ENCODE measurements at places on chromosomes 5 and 9.

- no peak for DNase-seq
Measured at GRCh38 chr9:4333787-4334186, 33.9 kb upstream of the GLIS3 start.

DNA sequence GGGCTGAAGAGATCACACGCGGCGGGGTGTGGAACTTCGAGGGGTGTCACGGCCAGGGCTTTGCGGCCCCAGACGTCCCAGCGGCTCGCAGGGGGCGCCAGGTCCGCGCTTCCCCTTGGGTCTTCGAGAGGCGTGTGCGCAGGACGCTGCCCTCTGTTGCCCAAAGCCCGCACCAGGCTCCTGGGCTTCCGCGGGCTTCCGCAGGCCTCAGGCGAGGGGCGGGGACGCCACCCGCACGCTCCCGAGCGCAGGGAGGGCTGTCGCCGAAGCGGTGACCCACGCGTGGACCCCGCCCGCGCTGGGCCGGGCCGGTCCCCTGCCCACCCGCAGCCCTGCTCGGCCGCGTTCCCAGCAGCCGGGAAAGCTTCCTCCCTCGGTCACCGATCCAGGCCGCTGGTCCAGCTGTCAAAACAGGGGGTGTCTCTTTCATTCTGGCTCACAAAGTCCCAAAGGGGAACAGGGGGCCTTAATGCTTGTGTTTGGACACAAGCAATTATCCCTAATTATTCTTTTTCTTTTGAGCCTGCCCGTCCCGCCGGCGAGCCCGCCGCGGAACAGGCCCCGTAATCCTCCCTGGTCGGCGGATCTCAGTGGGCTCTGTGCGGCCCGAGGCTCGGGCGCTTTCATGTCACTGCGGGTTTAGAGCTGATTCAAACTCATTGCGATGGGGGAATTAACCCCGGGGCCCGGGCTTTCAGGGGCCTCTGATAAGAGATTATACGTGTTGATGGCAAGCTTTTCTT is 60.6 kb downstream of the TMEM174 start:
- DNase-seq, result no peak

- DNase-seq, result no peak
Measured at GRCh38 chr9:134764473-134765269, 115.9 kb upstream of the FCN2 start.

- no peak for DNase-seq
Measured at GRCh38 chr9:83247732-83248131, 184.8 kb upstream of the RASEF start.

DNA sequence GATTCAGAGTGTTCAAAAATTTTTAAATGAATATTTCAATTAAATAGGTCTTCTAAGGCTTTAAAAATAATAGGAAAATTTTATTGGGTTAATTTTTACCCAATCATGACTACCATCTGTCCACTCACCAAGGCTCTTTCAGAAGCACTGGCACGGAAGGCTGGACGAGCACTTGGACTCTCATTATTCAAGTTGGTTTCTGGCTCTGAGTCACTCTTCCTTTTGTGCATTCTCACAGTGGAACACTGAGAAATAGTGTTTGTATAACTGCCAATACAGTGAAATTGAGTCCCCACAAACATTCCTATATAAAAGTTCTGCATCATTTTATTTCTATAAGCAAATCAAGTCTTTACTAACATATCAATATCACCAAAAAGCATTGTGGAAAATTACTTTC is 1149.0 kb downstream of the EFNA5 start:
- DNase-seq, result no peak

DNA sequence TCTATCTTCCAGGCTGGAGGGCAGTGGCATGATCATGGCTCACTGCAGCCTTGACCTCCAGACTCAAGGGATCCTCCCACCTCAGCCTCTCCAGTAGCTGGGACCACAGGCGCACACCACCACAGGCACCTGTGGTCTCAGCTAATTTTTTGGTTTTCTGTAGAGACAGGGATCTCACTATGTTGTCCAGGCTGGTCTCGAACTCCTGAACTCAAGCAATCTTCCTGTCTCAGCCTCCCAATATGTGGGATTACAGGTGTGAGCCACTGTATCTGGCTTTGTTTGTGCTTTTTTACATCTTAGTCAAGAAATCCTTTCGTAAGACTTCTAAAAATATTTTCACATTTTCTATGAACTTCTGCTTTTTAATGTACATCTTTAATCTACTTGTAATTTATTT is 116.9 kb downstream of the DENND1A start:
- no peak for DNase-seq

GRCh38 chr9:97617939-97618416 is 15.2 kb downstream of the TSTD2 start:
- no peak for DNase-seq

- no peak for DNase-seq
Measured at GRCh38 chr9:95032580-95033341, 284.7 kb downstream of the FANCC start.

- no peak for DNase-seq
Measured at GRCh38 chr5:143311428-143311827, 92.1 kb downstream of the NR3C1 start.

- no peak for DNase-seq
Measured at GRCh38 chr9:75438716-75439115, 350.4 kb downstream of the OSTF1 start.

DNA sequence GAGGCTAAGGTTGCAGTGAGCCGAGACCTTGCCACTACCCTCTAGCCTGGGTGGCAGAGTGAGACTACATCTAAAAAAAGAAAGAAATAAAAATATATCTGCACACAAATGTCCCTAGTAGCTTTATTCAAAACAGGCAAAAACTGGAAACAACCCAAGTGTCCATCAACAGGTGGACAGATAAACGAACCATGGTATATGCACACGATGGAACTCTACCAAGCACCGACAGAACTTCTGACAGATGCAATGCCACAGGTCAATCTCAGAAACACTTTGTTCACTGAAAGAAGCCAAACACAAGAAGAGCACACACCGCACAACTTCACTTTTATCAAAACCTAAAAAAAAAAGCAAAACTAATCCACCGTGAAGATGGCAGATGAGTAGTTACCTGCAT is 30.4 kb downstream of the CAMSAP1 start:
- DNase-seq, result no peak

DNA sequence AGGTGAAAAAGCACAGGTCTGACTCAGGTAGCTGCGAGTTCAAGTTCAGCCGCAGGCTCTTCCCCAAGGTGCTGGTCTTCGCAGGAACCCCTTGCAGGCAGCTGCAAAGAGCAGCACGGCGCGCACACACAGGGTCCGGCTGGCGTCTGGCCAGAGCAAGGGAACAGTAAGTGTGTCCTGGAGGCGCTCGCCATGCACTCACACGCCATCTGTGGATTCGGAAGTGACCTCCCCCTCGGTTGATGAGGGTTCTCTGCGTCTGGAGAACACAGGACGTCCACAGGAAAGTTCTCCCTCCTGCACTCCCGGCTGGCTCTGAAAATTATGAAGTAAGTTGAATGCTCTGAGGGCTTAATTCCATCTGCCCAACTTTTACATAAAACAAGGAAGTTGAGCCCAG is 14.0 kb upstream of the EGFL7 start:
- no peak for DNase-seq

- no peak for DNase-seq
Measured at GRCh38 chr9:134437403-134438194, 111.3 kb downstream of the RXRA start.

DNA sequence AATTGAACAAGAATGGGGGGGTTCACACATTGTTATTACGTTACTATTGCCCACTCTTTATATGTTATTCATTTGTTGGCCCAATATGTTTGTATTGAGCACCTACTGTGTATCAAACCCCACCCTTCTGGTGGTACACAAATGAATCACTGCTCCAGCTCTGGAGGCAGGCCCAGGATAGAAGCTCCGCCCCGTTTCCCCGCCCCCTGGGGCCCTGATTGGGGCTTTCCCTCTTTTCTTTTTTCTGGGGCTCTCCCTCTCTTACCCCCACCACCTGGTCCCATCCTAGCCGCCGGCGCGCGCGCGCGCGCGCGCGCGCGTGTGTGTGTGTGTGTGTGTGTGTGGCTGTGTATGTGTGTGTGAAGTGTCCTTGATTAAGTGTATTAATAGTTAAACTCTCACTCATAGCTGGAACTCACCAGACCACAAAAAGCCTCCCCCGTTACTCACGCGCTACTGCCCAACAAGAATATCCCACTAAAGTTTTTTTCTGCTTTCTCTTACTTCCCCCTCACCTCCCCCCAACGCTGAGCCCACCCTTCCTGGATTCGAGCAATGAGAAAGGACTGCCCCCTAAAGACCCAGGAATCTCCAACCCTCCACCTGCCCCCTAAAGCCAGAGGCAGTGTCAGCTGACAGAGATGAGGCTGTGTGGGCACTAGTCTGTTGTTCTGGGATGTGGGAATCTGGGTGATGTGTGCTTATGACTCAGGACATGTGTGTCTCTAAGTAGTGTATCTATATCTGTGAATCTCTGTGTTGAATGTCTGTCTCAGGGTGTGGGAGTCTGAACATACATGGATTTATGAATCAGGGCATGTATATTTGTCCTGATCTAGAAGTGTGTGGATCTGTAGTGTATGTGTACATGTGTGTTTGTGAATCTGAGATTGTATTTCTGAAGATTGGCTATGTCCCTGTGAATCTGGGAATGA is 4.0 kb downstream of the CXXC5 start:
- DNase-seq, result no peak

- no peak for DNase-seq
Measured at GRCh38 chr5:95975703-95976102, 14.1 kb upstream of the ELL2 start.

GRCh38 chr5:178793151-178793550 is 62.7 kb upstream of the ZNF354A start:
- no peak for DNase-seq

GRCh38 chr5:88244686-88245085 is 24.0 kb downstream of the TMEM161B start:
- DNase-seq, result no peak
